Right hindlimb (tissue), 1 donor: ENCODE measurements at places on chromosomes 11 and 22.

GRCh38 chr11:40062616-40063015 is 1396.8 kb downstream of the LRRC4C start:
- no peak for DNase-seq

GRCh38 chr22:36221799-36222751 is 17.3 kb downstream of the APOL2 start:
- DNase-seq, result no peak

DNA sequence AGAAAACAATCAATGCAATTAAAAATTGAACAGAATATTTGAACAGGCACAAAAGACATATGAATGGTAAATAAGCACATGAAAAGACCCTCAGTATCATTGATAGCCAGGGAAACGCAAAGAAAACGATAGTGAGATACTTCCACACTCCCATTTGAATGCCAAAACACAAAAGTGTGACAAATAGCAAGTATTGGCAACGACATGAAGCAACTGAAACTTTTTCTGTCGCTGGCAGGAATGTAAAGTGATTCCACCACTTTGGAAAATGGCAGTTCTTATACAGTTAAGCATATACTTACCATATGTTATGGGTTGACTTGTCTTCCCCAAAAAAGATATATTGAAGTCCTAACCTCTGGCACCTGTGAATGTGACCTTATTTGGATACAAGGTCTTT is 62.9 kb upstream of the NAV2 start:
- DNase-seq, result no peak

- DNase-seq, result no peak
These were observed 59.8 kb upstream of the FAR1 start for GRCh38 chr11:13608656-13609055.

GRCh38 chr11:330694-331357 is 10.2 kb upstream of the IFITM3 start:
- no peak for DNase-seq

GRCh38 chr11:92449222-92449621 is 224.6 kb downstream of the FAT3 start:
- no peak for DNase-seq
